Colonic mucosa (tissue), 4 donors: ENCODE measurements at places on chromosomes 7 and 10.
A peak's percentile ranks its signal among the peaks of the same experiment; 100 is the strongest.

GRCh38 chr7:43600056-43600455 is 17.1 kb downstream of the STK17A start:
- DNase-seq: no peak

DNA sequence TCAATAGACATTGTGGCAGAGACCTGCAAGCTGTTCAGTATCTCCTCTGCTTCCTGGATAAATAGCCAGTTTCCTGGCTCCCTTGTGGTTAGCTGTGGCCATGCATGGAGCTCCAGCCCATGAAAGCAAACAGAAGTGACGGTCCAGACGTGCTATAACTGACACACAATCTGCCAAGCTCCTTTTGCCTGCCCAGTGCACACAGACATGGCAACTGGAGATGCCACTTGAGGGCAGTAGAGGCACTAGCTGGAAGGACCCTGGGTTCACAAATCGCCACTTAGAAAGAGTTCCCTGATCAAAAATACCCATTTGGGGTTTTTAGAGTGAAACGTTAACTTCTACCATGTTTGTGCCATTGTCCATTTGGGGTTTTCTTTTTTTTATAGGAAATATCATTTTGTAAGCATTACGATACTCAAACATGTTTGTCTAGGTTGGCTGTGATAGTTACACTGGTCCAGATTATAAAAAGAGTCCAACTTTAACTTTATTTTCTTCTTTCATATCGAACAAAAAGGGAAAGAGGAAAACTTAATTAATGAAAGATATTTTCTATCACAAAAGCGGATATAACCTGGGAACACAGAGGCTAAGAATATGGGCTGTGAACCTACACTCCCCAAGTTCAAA is 31.3 kb downstream of the KIN start:
- DNase-seq: peak; percentile 37

- no peak for DNase-seq
Measured at GRCh38 chr10:127145173-127145572, 51.2 kb downstream of the INSYN2A start.

DNA sequence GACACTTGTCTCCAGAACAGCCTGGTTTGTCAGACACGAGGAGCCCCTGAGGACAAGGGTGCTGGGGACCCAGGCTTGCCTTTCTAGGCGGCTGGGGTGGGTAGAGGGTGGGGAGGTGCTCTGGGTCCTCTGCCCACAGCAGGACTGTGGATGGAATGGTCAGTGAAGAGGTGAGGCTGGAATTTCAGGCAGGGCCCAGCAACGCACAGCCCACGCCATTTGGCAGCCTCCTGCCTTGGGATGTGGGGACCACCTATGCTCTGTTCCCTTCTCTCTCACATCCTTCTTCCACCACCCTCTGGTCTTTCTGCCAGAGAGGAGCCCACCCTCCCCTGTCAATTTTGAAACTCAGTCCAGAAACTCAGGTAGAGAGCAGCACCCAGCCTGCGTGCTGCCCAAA is 103.2 kb downstream of the CXCL12 start:
- DNase-seq: no peak

GRCh38 chr10:101141616-101142532 is 10.8 kb downstream of the TLX1 start:
- peak; percentile 87 for DNase-seq
